Activated naive CD4-positive, alpha-beta T cell treated with anti-CD3 and anti-CD28 coated beads, Interleukin-2, amount 50 U/mL, for 16 hours (primary cell): ENCODE measurements at places on chromosomes 5 and 9.

DNA sequence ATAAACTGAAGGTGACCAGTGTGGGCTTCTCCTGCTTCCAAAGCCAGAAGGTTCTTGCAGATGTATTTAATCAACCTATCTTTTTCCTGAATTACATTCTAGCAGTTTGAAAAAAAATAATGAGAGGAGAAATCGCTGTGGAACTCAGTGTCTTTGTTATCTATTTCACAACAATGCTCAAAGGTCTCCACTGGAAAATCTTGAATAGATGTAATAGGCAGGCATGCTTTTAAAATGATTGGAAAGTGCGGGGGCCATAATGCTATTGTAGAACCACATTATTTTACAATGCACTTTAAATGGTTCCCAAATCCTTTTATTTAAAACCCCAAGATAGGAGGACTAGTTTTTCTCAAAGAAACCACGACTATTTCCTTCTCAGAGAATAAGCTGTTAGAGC, 23.3 kb downstream of the ENC1 start:
- DNase-seq, result no peak

- no peak for DNase-seq
Observed at GRCh38 chr5:83035373-83036100, 41.7 kb downstream of the TMEM167A start.

DNA sequence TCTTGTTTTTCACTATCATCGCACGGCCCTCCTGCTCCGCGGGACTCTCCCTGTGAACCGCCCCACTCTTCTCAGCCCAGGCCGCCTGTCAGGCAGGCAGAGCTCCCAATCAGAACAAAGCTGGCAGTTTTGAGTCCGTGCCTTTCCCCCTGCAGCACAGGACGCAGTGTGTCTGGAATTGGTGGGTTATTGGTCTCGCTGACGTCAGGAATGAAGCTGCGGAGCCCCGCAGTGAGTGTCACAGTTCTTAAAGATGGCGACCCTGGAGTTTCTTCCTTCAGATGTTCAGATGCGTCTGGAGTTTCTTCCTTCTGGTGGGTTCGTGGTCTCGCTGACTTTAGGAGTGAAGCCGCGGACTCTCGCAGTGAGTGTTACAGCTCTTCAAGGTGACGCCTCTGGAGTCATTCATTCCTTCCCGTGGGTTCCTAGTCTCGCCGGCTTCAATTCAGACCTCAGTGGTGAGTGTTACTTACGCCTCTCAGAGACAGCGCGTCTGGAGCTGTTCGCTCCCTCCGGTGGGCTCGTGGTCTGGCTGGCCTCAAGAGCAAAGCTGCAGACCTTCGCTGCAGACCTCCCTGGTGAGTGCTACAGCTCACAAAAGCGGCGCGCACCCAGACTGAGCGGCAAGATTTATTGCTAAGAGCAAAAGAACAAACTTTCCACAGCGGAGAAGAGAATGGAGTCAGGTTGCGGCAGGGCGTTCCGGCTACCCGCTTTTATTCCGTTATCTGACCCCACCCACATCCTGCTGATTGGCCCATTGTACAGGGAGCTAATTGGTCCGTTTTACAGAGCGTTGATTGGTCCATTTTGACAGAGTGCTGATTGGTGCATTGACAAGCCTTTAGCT, 7.4 kb downstream of the ZDHHC11B start:
- DNase-seq, result no peak

- DNase-seq, result peak; percentile 85
Observed at GRCh38 chr9:99819123-99819855, 2.4 kb upstream of the NR4A3 start.

DNA sequence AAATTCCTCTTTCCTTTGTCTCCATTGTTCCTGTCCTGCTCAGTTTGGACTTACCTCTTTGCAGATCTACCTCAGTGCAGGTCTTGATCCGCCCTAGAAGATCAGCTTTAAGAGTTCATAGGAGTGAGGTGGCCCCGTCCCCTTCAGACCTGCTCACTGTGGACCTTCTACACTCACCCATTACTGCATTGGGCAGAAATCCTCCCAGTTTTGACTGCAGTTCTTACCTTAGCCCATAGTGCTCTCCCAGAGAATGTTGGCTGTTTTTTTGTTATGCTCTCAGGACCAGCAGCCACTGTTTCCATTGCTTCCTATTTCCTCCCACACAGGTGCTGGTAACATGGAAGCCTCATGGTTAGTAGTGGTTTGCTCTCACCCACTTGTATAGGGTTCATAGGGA, 63.3 kb downstream of the GALNT10 start:
- no peak for DNase-seq

- DNase-seq, result no peak
Observed at GRCh38 chr9:70789086-70789485, 332.3 kb downstream of the TRPM3 start.

DNA sequence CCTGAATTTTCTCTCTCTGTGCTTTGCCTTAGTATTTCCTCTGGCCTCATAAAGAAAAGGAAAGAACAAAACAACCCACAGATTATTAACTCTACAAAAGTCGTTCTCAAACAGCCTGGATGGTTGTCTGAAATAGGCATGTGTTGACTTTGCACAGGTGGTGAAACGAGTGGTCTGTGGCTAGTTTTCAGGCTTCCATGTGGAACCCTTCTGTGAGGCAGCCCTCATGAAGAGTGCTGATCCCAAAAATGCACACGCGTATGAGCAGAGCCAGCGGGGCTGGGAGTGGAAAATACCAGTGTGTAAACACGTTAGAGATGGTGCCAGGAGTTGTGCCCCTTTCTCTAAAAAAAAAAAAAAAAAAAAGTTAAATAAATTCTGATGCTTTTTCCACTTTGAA, 4.9 kb upstream of the PSAT1 start:
- DNase-seq, result no peak

DNA sequence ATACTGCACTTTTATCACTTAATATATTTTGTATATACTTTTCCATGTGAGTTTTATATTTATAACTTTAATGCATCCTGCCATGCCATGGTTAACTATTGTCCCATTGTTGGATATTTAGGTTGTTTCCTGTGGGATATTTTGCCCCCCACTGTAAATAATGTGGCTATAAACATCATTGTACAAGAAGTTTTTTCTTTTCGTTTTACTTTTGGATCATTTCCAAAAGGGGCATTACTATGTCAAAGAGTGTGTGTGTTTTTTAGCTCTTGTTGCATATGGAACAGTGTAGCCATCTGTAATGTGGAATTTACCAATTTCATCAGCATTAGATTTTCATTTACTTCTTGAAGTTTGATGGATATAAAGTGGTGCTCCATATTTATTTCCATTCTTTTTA, 13.3 kb downstream of the ITGA2 start:
- no peak for DNase-seq
